Stimulated activated CD4-positive, alpha-beta T cell treated with anti-CD3 and anti-CD28 coated beads, Interleukin-1b, Interleukin-23, amount 100 ng/mL, for 1 hour (primary cell): ENCODE measurements at places on chromosomes 7 and 10.

DNA sequence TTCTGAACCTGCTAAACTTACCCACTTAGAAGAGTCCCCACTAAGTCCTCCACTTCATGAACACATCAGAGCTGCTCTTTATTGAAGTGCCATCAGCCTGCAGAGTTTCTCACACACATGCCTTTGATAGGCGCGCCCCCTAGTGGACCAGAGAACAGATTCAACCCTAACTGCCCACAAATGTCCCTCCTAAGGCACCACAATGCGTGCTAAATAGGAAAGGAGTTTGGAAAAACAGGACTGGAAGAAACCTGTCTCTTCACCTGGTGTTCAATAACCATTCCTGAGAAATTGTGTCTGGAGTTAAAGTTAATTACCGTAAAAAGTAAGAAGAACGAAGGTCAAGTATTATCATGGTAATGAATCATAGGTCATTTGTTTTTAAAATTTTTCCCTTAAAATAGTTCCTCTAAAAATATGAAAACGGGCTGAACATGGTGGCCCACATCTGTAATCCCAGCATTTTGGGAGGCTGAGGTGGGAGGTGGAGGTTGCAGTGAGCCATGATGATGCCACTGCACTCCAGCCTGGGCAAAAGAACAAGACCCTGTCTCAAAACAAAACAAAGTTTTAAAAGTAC is 249.7 kb downstream of the ELMO1 start:
- peak; percentile 32 for DNase-seq

DNA sequence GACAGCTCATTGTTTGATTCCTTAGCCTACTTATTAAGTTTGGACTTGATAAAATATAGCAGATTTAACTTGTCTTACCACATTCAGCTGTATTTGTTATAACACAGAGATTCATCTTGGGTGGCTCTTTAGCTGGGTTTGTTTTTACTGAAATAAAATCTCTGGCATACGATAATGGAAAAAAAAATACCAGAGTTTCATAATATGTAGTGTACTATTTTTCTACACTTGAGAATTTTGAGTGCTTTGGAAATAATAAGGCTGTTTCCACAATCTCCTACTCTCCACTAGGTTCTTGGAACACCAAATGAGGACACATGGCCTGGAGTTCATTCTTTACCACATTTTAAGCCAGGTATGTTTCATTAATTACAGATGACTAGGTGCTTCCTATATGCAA is 218.6 kb upstream of the FZD1 start:
- no peak for DNase-seq

DNA sequence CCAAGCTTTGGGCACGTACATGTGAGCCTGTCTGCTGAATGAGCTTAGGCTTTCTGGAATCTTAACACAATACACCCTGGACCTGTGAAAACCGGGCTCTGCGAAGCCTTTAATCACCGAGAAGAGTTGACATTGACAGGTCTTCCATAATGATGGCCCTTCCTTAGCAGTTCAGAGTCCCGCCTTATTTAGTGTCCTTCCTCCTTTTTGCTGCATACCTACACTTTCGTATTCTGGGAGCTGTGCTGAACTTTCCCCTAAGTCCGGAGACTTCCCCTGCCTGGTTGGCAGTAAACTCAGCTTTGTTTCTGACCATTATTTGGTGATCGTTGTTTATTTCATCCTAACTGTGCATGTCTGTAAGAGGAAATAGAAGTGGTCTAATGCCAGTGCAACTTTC is 212.0 kb downstream of the CAMK1D start:
- DNase-seq: no peak

DNA sequence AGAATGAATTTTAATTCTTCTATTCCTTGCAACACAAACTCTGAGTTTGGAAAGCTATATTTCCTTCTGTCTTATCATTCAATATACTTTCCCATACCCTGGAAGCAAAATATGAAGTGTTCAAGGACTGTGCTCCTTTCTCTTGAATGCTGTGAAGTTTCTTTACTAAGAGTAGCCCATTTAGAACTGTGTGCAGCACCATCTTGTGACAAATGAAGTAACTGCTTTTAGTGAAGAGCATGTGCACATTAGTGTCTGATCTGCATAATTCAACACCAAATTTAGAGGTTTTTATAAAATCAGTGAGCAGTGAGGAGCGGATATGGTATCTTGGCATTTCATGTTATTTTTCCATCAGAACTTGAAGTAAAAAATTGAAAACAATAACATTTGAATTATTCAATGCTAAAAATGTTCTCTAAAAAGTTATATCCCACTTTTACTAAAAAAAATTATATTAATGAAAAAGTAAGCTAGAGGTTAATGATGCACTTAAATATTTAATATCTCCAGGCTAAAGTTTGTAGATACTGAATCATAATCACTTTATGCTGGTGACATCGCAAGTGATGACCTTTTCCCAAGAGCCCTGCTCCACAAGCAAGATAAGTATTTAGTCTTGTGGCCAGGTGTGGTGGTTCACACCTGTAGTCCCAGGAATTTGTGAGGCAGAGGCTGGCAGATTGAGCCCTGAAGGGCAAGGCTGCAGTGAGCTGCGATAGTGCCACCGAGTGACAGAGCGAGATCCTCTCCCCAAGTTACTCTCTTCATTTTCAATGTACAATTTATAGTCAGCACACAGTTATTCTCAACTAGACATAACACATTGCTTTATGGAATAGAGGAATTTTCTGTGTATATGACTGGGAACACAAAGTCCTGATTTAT is 108.8 kb upstream of the PCLO start:
- DNase-seq: no peak

GRCh38 chr10:51117794-51118193 is 43.5 kb downstream of the PRKG1 start:
- no peak for DNase-seq

- no peak for DNase-seq
These were observed 9.3 kb downstream of the UNC5B start for GRCh38 chr10:71221586-71222202.
